Cardiac fibroblast (primary cell): ENCODE measurements at places on chromosomes 16 and 17.

GRCh38 chr17:61395409-61395982 is 4.1 kb upstream of the TBX2 start:
- DNase-seq = no peak

- peak; percentile 87 for DNase-seq
Measured at GRCh38 chr17:8057691-8058114, 18.8 kb downstream of the ALOX15B start.

- no peak for DNase-seq
Measured at GRCh38 chr16:76387994-76388393, 110.8 kb downstream of the CNTNAP4 start.

DNA sequence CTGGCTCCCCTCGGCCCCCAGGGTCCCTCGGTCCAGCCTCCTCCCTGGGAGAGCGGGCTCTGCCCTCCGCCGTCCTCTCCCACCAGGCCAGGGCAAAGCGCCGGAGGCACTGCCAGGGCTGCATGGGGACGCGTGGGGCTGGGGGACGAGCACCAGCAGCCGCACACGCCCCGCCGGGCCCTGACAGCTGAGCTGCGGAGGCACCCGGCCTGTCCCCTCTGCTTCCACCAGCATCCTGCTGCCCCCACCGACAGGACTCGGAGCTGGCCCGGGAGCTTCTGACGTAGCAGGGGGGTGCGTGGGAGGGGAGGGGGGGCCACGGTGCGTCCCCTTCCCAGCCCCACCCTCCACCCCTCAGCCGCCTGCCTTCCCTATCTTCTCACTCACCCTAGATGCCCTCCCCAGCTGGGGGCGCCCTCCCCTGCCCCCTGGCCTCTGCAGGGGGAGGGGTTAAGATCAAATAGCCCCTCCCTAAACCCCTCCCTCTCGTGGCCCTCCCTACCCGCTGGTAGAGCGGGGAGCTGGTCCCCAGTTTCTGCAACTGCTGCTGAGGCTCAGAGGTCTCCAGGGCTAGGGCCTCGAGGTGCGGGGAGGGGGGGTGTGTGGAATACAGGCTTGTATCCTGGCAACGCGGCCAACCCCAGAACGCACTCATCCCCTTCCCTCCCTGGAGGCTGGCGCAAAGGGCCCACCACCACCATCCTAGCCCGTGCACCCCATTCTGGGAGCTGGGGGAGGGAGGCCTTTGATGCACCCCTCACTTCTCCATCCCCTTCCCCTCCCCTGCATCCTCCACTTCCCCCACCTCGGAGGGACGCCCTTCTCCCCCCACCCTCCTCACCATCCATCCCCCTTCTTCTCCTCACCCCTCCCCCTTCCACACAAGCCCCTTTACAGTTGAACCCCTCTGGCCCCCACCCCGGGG is 1.0 kb downstream of the SRCIN1 start:
- DNase-seq = no peak

GRCh38 chr16:53089434-53090285 is 34.9 kb downstream of the CHD9 start:
- peak; percentile 77 for DNase-seq

DNA sequence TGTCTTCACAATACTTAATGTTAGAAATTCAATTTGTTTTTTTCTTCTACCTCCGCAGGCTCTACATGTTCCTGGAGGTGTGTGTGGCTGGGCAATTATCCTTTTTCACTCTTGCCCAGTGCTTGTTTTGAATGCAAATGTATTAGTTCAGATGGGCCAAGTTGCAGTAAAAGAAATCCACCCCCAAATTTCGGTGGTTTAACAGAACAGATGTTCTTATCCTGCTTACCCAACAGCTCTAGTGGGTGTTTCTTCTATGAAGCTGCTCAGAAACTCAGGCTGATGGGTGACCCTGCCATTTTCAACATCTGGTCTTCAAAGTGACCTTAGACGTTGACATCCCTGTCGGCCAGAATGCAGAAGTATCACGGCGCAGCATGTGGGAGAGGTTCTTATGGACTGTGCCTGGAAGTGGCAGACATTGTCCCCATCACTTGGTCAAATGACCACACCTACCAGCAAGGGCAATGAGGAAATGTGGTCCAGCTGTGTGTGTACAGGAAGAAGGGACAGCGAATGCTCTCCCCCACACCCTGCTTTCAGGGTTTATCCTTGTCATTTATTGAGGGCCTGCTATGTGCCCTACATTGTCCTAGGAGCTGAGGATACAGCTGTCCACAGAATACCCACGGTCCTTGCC is 157.3 kb downstream of the CDH13 start:
- no peak for DNase-seq

DNA sequence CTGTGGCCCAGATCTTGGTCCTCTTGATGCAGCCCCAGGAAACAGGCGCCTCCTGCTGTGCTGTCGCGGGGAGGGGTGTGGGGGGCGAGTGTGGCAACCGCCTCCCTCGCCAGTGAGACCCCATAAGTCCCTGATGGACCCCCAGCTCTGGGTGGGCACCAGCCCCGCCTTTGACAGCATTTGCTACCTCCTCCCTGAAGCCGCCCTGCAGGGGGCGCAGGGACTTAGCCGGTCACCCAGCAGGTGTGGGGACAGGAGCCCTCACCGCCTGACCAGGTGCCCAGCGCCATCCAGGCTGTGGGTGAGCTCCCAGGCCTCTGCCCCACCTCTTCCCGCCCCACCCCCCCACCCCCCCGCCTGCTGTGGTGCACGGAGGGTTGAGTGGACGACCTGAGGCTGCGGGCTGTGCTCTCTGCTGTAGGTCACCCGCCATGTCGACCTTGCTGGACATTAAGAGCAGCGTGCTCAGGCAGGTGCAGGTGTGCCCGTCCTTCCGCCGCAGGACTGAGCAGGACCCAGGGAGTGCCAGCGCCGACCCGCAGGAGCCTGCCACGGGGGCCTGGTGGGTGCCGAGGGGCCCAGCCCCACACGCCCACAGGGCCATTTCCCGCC is 4.8 kb downstream of the BAIAP3 start:
- no peak for DNase-seq

GRCh38 chr17:68347380-68347779 is 56.1 kb downstream of the ARSG start:
- DNase-seq = no peak

- DNase-seq = no peak
Measured at GRCh38 chr17:31433091-31433790, 41.8 kb downstream of the RAB11FIP4 start.

GRCh38 chr16:69474408-69474807 is 50.0 kb downstream of the CYB5B start:
- no peak for DNase-seq

DNA sequence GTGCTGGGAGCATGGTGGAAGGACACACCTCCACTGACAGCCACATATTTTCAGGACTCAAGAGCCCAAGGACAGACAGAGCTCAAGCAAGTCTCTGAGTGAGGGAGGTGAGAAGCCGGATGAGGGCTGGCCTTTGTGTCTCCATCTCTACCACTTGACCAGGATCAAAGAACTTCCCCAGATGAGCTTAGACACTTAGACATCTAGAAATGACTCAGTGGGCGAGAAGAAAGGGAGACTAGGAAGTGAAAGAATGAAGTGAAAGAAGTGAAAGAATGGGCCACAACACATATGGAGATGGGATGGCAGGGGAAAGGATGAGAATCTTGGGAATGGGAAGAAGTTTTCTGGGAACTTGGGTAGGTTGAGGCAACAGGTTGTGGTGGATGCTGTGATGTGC is 274.9 kb upstream of the CCL2 start:
- no peak for DNase-seq

DNA sequence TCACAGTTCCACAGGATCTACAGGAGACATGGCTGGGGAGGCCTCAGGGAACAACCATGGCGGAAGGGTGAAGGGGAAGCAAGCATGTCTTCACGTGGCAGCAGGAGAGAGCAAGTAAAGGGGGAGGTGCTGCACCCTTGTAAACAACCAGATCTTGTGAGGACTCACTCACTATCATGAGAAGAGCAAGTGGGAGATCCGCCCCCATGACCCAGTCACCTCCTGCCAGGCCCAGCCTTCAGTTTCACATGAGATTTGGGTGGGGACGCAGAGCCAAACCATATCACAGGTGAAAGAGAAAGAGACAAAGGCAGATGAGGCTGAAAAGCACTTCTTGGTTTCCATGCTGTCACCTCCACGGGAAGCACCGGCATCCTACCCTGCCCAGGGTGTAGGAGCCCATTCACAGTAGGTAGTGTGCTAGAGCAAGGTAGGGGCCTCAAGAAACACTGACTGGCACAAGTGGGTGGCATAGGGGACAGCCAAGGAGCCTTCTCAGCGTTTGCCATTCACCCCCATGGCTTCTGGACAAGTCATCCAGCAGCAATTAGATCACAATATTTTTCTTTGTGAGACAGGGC is 6.6 kb downstream of the NARF start:
- DNase-seq = no peak

DNA sequence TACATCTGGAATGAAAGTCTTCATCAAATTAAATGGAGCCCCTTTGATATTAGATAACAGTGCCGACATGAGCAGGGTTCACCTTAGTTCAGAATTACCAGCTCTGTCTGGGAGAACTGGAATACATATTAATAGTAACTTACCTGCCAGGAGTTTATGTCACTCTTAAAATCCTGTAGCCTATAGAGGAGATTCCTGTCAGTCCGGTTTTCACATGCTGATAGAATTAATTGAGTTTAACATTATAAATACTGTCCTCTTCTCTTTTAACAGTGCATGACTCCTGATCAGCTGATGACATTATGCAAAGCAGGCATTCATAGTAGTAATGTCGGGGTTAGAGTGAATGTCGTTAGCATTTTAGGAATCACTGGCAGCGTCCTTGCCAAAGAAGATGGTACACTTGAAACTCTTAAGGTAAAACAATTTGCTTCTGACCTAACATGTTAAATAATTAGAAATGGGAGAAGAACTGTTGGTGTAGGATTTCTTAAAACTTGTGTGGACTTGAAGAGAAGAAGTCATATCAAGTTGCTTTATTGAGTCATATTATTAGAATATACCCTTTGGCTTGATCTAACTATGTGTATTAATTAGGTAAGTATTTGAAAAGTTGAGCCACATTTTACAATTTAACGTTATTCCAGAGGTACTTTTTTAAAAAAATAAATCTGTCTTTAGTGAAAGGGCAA is 34.3 kb downstream of the HEATR3 start:
- DNase-seq = no peak

DNA sequence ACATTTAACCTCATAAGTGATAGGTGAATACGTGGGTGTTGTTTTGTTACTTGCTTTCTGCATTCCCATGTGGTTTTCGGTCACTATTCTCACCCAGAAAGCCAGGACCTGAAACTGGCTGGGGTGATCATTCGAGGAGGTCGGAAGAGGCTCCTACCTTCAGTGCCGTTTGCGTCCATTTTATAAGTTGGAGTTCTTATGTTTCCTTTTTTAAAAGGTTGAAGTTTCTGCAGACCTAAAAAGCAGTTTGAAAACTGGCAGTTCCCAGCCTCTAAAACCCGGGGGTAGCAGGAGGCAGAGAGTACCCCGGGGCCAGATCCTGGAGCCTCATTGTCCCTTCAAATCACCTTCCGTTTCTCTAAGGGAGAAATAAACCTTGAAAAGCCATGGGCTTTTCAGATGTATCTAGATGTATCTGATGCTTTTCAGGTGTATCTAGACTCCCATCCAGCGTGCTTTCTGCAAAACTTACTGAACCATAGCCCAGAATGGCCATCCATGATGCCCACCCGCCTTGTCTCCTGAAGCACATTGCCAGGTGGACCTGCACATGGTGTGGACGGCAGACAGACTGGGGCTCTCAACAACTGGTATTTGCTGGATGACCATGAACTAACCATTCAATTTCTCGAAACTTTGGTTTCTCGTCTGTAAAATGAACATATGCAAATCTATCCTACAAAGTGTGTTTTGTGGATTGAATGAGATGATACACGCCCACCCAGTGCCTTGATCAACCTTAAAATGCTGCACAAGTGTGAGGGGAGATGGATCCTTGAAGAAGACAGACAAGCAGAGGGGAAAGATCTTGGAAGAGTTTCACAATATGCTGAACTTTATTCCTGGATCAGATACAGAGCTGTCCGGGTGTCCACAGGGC is 1.3 kb downstream of the NLRC5 start:
- DNase-seq = no peak

GRCh38 chr17:56316604-56317003 is 163.3 kb downstream of the ANKFN1 start:
- no peak for DNase-seq

DNA sequence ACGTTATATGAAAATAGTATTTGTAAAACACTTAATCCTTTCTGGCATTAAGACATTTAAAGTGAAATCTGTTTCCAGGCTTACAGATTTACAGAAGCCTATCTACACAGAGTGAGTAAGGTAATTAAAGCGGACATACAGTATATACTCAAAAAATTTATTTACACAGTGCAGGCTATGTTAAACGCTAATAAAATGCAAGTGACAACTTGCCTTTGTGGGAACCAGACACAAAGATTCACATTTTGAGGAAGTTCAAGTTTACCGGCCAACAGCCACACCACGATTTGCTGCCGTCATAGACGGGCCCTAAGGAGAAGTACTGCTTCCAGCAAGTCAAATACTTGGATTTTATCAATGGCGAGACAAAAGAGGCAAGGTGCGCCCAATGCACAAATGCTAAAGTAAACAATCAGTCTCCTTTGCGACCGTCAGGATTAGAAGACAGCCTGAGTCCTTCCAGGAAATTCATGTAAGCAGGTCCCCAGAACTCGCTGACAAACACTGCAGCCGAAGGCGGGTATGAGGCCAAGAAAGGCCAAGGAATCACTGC is 801 bp downstream of the VPS35 start:
- peak; percentile 47 for DNase-seq

DNA sequence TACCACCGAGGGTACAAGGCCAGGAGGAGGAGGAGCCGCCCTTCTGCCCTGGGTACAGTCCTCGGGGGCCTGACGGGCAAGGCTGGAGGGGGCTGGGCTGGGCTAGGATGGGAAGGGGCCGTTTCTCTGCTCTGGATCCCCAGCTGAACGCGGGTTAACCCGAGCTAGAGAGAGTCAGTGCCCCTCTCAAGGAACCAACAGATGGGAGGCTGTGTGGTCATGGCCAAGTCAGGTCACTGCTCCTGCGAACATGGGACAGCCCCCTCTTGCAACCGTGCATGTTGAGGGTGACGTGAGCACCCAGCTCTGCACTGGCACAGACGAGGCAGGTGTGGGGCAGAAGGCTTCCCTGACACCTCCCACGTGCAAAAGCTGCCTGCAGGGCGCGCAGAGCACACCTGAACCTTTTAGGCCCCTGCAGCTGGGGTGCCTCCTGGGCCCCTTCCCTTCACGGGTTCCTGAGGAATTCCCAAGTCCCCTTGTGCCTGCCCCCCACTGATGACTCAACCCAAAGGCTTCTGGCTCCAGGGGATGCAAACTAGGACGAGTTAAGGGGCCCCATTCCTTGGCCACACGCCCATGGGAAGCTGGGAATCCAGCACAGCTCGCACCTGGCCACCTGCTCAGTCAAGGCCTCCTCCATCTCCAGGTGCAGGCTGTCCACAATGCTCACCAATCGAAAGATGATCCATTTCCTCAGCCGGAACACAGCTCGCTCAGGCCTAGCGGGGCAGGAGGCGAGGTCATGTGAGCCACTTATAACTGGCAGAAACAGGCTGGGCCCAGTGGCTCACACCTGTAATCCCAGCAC is 6.3 kb downstream of the MYBBP1A start:
- DNase-seq = no peak

DNA sequence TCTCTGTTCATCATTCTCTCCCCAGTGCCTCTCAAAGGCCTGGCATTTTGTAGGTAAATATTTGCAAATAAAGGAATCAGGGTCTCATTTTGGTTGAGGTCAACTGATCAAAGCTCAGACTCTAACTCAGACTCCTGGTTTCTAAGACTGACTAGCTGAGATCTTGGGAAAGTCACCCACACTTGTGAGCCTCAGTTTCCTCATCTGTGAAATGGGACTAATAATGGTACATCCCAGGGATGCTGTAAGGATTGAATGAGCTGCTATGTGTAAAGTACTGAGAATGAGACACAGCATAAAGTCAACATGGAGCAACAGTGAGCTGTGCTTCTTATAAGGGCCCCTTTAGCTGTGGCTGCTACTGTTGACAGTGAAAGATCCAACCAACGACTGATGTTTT is 70.6 kb upstream of the XYLT1 start:
- DNase-seq = no peak
